Glomerular endothelial cell (primary cell): ENCODE measurements at places on chromosomes 1 and 21.

DNA sequence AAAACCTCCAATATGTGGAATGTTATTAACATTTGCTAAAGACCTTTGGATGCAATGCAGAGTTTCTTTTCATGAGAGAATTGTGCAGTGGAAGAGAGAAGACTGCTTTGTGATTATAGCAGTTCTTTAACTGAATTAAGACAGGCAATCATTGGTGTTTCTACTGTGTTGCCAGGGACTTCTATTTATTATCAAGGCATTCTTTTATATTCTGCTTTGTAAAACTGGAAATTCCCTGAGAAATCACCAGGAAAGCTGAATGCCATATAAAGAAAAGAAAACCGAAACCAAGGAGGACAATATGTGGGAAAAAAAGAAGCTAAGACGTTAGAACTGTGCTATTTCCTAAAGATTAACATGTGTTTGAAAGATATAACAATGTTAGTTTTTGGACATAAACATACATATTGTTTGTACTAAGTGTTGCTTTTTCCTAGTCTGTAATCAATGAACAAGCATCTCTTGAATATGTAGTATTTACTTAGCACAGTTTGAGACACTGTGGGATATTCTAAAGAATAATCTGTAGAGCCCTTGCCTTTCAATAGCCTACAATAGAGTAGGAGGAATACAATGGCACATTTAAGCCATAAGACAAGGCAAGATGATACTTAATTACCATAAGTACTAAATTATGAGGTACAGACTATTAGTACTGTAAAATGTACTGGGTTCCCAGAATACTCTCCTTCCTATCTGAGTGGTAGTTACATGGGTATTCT is 47.1 kb downstream of the EXTL2 start:
- DNase-seq: peak; percentile 37

- DNase-seq: no peak
Measured at GRCh38 chr1:30732277-30732996, 9.1 kb upstream of the MATN1 start.

DNA sequence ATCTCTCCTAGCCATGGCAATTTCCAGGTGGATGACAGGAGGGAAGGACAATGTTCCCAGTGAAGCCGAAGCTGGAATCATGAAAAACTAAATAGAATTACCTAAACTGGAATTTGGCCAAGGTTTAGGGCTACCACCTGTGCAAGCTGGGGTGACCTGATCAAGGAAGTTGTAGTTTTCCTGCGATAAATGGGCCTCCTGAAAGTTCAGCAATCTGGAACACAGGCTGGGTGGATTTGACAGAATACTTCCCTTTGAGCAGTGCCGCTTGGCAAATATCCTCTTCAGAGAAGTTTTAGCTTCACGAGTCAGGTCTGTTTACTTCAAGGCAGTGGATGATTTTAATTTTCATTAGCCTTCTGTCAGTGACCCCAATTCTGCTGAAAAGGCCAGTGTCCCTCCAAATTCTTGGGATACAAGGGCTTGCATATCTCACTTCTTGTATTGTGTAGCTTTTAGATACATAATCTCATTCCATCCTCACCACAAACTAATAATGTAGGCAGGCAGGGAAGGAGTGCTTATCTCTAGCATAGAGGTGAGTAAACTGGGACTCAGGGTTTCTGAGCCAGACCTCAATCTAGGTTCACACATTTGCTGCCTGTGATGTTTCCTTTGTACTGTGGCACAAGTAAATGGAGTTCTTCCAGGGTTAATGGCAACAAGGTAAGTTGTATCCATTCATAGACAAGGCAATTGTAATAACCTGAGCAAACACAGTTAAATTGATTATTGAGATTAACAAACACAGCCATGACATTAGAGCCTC is 349.4 kb downstream of the NUF2 start:
- DNase-seq: no peak

- no peak for DNase-seq
Measured at GRCh38 chr1:33132549-33132948, 49.3 kb downstream of the TRIM62 start.

DNA sequence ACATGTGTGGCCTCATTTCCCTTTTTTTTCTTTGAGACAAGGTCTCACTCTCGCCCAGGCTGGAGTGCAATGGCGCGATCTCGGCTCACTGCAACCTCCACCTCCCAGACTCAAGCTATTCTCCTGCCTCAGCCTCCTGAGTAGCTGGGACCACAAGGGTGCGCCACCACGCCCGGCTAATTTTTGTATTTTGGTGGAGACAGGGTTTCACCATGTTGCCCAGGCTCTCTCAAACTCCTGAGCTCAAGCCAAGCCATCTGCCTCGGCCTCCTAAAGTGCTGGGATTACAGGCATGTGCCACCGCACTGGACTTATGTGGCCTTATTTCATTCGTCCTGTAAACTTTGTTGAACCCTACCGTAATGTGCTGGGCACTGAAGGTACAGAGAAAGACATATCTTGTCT is 569 bp upstream of the WARS2 start:
- DNase-seq: no peak

DNA sequence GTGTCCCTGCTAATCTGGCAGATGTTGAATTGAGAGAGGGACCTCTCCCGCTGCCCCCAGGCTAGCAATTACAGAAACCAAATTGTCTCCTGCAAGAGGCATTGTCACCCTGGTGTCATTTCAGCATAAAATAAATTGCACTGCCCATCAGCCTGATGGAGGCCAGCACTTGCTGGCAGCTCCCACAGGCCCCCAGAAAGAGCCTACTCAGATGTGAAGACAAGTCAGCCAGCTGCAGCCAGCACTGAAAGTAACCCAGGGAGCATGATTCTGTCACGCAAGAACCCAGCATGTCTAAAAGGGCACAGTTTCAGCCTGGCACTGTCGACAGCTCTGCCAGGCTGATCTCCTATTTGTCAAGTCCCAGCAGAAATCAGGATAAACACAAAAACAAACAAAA is 110.3 kb upstream of the CTTNBP2NL start:
- no peak for DNase-seq

GRCh38 chr1:145927916-145928643 is 796 bp upstream of the RBM8A start:
- DNase-seq: no peak

GRCh38 chr1:170927955-170928840 is 7.1 kb upstream of the MROH9 start:
- DNase-seq: no peak

DNA sequence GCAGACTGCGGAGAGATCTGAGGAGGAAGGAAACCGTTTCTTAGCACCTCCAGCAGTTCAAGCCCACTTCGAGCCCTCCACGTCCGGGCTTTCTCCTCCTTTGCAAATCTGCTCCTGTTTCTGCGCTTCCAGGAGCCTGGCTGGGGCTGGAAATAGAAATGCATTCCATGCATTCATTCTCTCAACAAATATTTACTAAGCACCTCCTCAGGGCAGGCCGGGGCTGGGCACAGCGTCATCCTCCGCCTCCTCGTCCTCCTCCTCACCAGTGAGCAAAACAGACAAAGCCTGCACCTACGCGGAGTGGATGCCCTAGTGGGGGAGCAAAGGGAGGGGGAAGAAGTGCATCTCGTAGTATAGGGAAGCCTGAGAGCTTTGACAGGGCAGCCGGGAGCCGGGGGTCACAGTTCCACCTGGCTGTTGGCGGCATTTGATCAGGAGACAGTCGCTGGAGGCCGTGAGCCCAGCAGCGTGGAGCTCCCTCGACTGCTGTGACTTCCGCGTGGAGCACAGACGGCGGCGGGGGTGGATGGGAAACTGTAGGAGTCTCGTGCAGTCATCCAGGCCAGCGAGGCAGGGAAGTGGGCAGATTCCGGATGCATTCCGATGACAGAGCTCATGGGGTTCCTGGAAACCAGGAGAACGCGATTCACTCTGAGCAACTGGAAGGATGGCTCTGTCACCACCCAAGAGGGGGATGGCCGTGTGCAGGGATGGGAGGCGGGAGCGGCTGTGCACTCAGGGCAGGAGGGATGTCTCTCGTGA is 93.5 kb downstream of the SIK1 start:
- no peak for DNase-seq

- DNase-seq: no peak
Measured at GRCh38 chr1:30417001-30417700, 306.2 kb downstream of the MATN1 start.

DNA sequence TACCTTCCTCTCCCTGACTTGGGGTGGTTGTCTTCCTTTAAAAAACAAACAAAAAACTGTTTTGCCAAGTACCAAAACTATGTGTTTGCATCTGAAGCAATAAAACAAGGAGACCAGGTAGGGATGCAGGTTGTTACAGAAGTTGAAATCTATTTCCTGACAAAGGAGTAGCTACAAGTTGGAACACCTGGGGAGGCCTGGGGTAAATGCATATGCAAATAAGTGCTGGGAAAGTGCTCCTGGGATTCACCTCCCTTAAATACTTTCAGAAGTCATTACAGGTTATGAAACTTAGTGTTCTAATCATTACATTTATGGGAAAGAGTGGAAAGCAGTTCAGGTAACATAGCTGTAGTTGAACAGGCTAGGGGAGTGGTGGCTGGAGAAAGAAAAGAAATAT is 1.9 kb upstream of the TSNAX start:
- no peak for DNase-seq

GRCh38 chr1:45084562-45084961 is 72.5 kb downstream of the UROD start:
- no peak for DNase-seq

DNA sequence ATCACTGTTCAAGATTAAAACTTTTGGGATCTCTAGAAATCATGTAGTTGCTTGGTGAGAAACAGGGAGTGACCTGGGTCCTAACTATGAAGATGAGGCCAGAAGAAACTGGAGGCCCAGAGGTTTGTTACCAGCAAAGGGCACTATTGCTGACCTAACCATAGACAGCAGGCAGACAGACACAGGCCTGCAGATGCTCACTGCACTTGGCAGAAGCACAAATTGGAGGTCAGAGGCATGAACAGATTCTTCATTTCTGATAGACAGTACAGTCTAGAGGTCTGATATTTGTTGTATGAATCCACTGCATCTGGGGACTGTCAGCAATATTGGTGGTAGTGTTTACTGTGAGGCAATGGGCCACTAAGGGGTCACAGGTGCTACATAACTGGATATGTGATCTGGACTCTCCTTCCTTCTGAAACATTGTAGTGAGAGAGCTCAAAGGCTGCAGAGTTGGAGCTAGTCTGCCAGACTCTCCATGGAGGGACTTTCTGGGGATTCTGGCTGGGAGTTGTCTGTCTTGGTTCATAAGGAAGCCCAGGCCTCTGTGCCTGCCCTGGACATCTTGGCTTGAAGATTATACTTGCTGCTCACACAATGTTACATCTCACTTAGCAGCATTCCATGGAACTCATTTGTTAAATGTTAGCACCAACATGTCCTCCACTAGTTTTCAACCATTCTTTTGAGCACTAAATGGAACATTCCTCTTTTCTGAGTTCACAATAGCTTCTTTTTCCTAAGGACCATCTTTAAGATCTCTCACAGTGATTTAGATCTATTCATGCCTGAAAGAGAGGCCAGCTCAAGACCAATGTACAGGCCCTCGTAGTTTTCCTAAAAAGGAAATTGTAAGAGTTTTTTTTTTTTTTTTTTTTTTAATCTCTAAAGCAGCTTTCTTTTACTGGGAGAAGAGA is 26.9 kb upstream of the CCN1 start:
- DNase-seq: no peak

DNA sequence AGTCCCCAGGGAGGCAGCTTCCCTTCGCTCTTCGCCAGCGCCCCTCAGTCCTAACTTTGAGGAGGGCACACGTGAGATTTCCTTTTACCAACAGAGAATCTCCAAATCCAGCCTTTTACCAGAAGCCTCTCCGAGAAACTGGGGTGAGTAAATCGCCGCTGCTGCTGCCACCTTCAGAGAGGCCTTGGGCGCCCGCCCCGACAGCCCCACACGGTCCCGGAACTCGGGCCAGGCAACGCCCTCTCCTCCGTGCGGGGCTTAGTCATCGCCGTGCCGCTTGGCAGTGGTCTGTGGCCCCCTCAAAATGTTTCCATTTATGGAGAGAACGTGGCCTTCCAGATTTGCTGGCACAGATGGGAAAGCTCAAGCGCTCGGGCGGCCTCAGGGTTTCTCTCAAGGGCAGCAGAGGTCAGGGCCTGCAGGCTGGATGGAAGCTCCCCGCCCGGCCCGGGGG is 41.4 kb upstream of the COL6A2 start:
- DNase-seq: no peak

DNA sequence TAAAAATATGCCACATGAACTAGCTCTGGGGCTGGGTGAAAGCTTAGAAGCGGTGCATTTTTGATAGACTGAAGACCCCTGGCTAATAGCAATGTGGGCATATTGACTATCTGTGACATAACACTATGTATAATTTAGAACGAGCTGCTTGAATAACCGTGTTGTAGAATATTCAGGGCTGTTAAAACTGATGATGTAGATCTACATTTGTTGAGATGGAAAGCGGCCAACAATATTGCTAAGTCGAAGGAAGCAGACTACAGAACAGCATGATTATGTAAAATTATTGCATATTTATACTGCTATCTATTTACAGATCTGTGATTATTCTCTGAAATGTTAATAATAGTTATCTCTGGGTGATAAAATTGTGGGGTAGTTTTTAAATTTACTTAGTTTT is 41.1 kb upstream of the BCL10 start:
- no peak for DNase-seq

DNA sequence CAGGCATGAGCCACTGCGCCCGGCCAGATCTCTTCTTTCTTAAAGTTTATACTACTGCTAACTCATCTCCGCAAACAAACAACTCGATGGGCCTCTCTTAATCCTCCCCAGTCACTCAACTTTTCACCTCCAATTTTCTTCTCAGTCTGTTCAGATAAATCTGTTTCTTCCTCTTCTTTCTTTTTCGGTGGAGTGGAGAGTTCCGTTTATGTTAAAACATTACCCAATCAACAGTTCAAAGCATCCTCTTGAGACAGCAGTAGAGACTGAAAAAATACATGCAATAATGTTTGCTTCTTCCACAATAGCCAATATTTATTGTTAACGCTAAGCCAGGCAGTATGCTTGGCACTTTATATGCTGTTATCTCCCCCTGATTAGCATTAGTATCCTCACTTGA is 1.4 kb upstream of the ANKRD13C start:
- DNase-seq: no peak

DNA sequence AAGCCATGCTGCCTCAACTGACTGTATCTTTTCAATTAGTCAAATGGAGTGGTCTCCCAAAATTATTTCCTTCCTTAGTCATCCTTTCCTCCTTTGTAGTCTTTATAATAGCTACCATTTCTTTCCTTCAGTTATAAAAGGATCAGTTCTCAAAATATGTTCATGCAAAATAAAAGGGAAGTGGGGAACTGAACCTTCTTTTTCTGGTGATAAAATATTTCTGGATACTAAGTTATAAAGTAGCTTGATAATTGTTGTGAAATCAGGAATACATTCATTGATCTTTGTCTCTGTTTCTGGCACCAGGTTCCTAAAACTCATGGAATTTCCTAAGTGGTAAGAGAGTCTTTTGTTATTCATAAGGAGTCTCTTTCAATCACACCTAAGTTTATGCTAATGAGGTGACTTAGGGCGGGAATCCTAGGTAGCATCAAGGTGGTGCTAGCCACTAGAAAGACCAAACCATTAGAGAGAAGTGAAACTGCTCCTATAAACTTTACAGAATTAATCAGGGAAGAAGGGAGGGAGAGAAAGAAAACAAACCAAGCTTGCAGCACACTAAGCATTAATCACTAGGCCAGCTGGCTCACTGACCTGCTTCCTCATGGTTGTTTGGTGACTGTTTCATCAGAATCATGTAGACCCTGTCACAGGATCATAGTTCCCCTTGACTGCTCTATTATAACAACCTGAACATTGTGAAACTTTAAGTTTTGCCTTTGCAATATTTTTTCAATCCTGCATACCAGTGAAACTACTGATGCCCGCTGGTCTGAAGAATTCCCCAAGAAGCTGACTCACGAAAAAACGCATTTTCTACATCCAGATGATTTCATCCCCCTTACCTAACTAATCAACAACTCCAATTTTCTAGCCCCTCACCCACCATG is 161.6 kb upstream of the PTBP2 start:
- no peak for DNase-seq

- DNase-seq: no peak
Measured at GRCh38 chr21:45817345-45817744, 164.2 kb upstream of the COL6A1 start.
